ENCODE measurements at places on chromosomes 6 and 20. TPM values are rescaled to one million over a fixed set of nuclear protein-coding genes. Genes with fewer than 3 reads are reported as not detected.
A peak's percentile ranks its signal among the peaks of the same experiment; 100 is the strongest.

DNA sequence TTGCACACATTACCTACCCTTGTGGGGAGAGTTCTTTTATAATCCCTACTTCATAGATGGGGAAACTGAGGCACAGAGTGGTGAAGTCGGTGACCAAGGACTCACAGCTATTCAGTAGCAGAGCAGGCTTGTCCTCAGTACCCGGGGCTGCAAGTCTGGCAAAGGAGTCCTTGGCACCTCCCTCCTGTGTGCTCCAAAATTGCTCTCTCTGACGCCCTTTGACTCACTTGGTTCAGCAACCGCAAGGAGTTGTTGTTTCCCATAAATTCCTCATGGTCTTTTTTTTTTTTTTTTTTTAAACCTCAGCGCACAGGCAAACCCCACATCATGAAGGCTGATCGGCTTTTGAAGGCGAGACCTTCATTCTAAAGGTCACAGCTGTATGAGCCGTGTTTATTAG, 143.2 kb downstream of the CEBPB start:
- no peak overlapping the region for H3K27ac ChIP-seq
- no peaks in the 10 kb centered on the region for H3K36me3 ChIP-seq
- H3K4me1 ChIP-seq = peaks cover 9% of the 10 kb centered on the region
- DNase-seq = no peak
- H3K4me3 ChIP-seq = no peak overlapping the region

- H3K27me3 ChIP-seq = peaks cover 4% of the 10 kb centered on the region
- no peak for DNase-seq
- H3K4me3 ChIP-seq = no peak overlapping the region
- no peaks in the 10 kb centered on the region for H3K4me1 ChIP-seq
These were observed 872.4 kb downstream of the C6orf118 start for GRCh38 chr6:164436976-164437375.

- H3K27ac ChIP-seq = no peak overlapping the region
- no peak overlapping the region for H3K4me3 ChIP-seq
- no peaks in the 10 kb centered on the region for H3K4me1 ChIP-seq
These were observed 956.1 kb downstream of the EYS start for GRCh38 chr6:64750910-64751309.

DNA sequence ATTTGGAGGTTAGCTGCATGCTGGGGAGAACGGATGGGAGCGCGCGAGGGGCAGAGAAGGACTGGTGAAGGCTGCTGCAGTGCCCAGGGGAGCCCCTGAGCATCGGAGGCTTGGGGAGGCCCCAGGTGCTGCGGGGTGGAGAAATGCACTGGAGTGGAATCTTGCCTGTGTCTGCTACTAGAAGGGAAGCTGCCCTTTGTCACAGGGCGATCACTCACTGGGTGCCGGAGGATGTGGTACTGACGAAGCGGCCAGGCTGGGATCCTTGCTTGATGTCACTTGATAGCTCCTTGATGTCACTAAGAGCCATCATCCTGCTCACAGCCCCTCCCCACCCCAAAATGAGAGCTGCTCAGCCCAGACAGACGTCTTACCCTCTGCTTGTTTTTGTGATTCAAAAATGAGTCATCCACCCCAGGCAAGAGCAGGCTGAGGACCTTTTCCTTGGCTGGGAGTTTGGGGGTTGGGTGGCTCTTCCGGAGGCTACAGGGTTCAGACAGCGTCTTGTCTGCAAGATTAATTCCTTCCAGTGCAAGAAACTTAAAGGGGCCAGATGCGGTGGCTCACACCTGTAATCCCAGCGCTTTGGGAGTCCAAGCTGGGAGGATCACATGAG, 62.6 kb upstream of the PMEPA1 start:
- H3K27ac ChIP-seq = no peak overlapping the region
- peaks cover 2% of the 10 kb centered on the region for H3K27me3 ChIP-seq
- no peak overlapping the region for H3K4me3 ChIP-seq
- H3K36me3 ChIP-seq = no peaks in the 10 kb centered on the region
- no peaks in the 10 kb centered on the region for H3K4me1 ChIP-seq

DNA sequence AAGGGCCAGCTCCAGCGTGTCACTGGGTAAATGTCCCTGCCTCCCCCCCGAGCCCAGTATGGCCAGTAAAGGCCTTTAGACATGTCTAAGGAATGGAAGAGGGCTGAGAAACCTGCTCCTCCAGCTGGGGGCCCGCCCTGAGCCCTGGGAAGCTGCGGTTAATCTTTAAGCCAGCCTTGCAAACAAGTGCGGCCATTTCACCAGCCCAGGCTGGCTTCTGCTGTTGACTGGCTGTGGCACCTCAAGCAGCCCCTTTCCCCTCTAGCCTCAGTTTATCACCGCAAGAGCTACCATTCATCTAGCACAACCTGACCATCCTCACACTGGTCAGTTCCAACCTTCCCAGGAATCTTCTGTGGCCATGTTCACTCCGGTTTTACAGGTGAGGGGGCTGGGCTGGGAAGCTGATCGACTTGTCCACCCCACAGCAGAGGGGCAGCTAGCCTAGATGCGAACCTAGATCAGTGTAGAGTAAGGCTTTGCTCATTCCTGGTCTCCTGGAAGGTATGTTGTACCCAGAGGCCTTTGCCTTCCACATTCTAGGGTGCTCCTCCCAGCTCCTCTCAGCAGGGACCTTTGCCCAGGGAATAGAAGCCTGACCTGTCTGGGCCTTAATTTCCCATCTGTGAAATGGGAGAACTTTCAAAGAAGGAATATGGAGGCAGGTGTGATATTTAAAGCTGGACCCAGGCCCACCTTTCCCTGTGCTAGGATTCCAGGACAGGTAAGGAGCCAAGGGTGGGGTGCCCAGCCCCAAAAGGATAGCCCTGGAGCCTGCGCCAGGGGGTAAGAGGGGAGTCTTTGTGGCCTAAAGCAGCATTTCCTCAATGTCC, 1.2 kb upstream of the SRC start:
- peak; percentile 36 for DNase-seq
- peaks cover 11% of the 10 kb centered on the region for H3K4me1 ChIP-seq
- H3K27me3 ChIP-seq = no peaks in the 10 kb centered on the region
- H3K4me3 ChIP-seq = no peak overlapping the region

GRCh38 chr6:130961148-130961547, 101.9 kb downstream of the EPB41L2 start:
- H3K4me1 ChIP-seq = no peaks in the 10 kb centered on the region
- H3K4me3 ChIP-seq = no peak overlapping the region
- H3K36me3 ChIP-seq = no peaks in the 10 kb centered on the region
- H3K27ac ChIP-seq = no peak overlapping the region
- DNase-seq = no peak
- H3K27me3 ChIP-seq = no peaks in the 10 kb centered on the region

- no peaks in the 10 kb centered on the region for H3K27me3 ChIP-seq
- peak; percentile 34 for DNase-seq
- no peak overlapping the region for H3K4me3 ChIP-seq
- no peaks in the 10 kb centered on the region for H3K36me3 ChIP-seq
- H3K27ac ChIP-seq = no peak overlapping the region
- H3K4me1 ChIP-seq = no peaks in the 10 kb centered on the region
These were observed 101.5 kb downstream of the SYCP2 start for GRCh38 chr20:59831916-59832270.

DNA sequence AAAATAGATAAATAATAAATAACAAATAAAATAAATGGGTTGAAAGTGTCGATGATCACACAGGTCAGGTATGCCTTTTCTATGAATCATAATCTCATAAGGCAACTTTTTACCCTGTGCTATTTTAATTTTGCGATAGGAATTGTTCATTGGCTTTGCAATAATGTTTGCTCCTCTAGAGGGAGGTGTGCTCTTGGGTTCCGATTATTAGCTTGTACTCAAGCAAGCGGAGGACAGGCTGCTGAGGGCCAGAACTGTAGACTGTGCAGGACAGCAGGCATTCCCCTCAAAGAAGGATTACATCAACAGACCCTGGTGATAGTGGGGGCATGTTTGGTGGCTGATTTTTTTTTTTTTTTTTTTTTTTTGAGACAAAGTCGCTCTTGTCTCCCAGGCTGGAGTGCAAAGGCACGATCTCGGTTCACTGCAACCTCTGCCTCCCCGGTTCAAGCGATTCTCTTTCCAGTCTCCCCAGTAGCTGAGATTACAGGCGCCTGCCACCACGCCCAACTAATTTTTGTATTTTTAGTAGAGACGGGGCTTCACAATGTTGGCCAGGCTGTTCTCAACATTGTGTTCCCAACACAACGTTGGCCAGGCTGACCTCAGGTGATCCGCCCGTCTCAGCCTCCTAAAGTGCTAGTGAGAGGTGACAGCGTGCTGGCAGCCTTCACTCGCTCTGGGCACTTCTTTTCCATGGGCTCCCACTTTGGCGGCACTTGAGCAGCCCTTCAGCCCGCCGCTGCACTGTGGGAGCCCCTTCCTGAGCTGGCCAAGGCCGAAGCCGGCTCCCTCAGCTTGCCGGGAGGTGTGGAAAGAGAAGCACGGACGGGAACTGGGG, 35.6 kb downstream of the RIOK1 start:
- H3K27ac ChIP-seq = no peak overlapping the region
- H3K36me3 ChIP-seq = no peaks in the 10 kb centered on the region
- no peaks in the 10 kb centered on the region for H3K4me1 ChIP-seq
- H3K4me3 ChIP-seq = no peak overlapping the region

- DNase-seq = no peak
- no peaks in the 10 kb centered on the region for H3K36me3 ChIP-seq
- H3K27me3 ChIP-seq = no peaks in the 10 kb centered on the region
- no peak overlapping the region for H3K27ac ChIP-seq
- no peak overlapping the region for H3K4me3 ChIP-seq
These were observed 89.8 kb upstream of the UST start for GRCh38 chr6:148657048-148657447.

GRCh38 chr6:14729129-14729871, 516.6 kb upstream of the JARID2 start:
- no peak for DNase-seq
- no peak overlapping the region for H3K27ac ChIP-seq
- no peaks in the 10 kb centered on the region for H3K27me3 ChIP-seq
- no peaks in the 10 kb centered on the region for H3K4me1 ChIP-seq
- H3K4me3 ChIP-seq = no peak overlapping the region

DNA sequence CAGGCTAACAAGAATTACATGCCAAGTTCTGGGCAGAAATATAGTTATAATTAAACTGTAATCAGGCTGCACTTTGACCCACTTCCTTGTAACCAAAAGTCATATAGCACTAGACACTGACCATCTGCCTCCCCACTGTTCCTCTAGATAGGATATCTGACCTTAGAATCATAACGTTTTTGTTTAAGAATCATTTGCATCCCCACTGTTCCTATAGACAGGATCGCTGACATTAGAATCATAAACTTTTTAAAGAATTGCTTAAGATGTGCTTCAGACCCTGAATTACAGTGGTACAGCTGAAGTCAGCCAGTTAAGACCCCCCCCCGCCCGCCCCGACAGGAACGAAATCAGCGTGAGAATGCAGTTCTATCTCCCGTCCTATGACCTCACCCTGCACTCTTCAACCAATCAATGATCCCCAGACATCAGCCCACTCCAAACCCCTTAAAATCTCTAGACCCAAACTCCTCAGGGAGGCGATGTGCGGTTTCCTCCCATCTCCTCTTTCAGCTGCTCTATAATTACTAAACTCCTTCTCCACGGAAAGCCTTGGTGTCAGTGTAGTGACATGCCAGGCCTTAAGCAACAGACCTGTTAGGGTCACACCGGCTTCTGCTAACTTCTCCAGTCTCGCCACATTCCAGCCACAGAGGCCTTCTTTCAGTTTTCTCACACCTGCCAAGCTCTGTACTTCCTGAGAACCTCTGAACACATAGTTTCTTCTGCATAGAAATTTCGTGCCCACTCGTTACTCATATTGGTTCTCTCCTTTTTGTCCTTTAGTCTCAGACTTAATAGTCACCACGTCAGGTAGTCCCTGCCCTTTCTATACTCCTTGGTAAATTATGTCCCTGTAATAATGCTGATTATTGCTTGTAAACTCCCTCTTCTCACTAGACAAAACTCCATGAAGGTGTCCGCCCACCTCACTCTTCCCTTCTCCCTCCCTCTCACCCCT, 93.5 kb downstream of the DTNBP1 start:
- H3K4me3 ChIP-seq = no peak overlapping the region
- H3K27me3 ChIP-seq = no peaks in the 10 kb centered on the region
- no peaks in the 10 kb centered on the region for H3K36me3 ChIP-seq
- no peak overlapping the region for H3K27ac ChIP-seq

DNA sequence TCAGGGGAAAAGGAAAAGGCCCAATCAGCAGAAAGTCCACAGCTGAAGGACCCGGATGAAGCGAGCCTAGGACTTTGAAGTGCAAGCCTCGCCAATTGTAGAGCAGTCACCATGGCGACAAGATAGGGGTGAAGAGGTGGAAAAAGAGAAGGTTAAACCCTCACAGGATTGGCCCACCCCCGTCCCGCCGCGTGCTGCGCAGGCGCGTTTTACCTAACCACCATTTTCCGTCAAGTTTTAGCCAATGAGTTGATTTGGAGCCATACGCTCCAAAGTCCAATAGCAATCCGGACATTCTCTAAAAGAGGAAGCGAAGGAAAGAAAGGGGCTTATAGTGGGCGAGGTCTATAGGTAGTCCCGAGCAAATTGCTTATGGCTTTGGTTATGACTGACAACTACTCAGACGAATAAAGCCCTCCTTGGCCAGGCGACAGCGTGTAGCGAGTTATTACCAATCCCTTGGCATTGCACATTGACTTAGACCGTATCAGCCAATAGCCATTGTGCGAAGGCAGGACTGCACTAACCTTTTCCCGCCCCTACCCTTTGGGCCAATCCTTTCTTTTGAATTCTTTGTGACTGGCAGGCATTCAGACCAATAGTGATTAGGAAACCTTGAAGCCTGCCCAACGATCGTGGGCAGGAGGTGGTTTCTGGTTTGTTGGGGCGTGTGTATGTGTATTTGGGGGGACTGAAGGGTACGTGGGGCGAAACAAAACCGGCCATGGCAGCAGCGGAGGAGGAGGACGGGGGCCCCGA, at the start of gene RNF5:
Gene RNF5, plus strand, starts transcription at position 618 of the 759 bp plus-strand sequence. Its CDS starts 107 bp downstream, at position 725.
- peak; percentile 93 for DNase-seq
- peaks cover 40% of the 10 kb centered on the region for H3K4me1 ChIP-seq
- H3K27me3 ChIP-seq = no peaks in the 10 kb centered on the region
- peak within 1 kb of the TSS; percentile 95 for H3K27ac ChIP-seq

- no peak overlapping the region for H3K4me3 ChIP-seq
- DNase-seq = no peak
- H3K27me3 ChIP-seq = peaks cover 4% of the 10 kb centered on the region
- H3K4me1 ChIP-seq = no peaks in the 10 kb centered on the region
- no peak overlapping the region for H3K27ac ChIP-seq
These were observed 47.0 kb downstream of the COL19A1 start for GRCh38 chr6:69913361-69913760.

- no peak overlapping the region for H3K27ac ChIP-seq
- no peaks in the 10 kb centered on the region for H3K27me3 ChIP-seq
- DNase-seq = no peak
These were observed 80.2 kb downstream of the CAP2 start for GRCh38 chr6:17473554-17473953.

The SMPDL3A gene
- polyA plus RNA-seq = 37.3 TPM

The TENT5A gene
- polyA plus RNA-seq = 4.0 TPM

The GSTA2 gene
- polyA plus RNA-seq = 110 TPM

The ELOVL4 gene
- 0.07 TPM for polyA plus RNA-seq

The POLR3F gene
- 3.1 TPM for polyA plus RNA-seq

The RCAN2 gene
- 2.8 TPM for polyA plus RNA-seq

The WFDC12 gene
- not detected for polyA plus RNA-seq

The BEND3 gene
- polyA plus RNA-seq = 0.76 TPM

The EYS gene
- polyA plus RNA-seq = 0.63 TPM

The PHACTR3 gene
- polyA plus RNA-seq = 0.19 TPM

The PCMTD2 gene
- 13.6 TPM for polyA plus RNA-seq

The SESN1 gene
- polyA plus RNA-seq = 7.9 TPM

The NKX2-4 gene
- polyA plus RNA-seq = not detected

The IL17A gene
- not detected for polyA plus RNA-seq

Measured in liver (tissue), 10 donors.